Activated naive CD4-positive, alpha-beta T cell (primary cell): ENCODE measurements at places on chromosomes 16 and 17.

DNA sequence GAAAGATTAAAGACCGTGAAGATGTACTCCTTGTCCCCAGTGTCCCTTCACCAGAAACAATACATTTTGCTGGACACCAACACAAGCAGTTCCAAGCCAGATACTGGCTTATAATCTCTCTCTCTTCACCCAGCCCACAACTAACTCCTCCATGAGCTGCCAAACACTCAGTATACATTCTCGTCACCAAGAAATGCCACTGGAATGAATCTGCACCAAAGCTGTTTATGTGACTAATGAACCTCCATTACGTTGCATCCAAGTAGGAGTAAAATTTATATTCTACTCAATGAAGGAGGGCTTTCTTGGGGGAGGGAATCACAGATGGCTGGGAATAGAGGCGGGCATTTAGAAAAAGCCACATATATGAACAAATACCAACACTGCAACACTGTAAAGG, 20.9 kb upstream of the SOX9 start:
- DNase-seq, result no peak

DNA sequence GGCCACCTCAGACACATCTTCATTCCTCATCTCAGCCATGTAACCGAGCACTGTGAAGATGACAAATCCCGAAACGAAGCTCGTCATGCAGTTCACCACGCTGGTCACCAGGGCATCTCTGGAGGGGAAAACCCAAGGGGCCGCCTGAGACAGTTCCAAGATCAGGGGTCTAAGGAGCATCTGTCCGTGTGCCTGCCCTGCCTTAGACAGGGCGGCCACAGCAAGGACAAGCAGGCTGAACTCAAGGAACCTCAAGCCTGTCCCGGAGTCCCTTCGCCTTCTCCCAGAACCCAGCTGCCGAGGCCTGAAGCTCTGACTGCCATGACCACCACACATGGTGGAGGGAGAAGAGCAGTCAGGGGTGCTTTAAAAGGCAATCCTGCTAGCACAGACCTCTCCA, 22.7 kb downstream of the SLC6A4 start:
- DNase-seq, result no peak

DNA sequence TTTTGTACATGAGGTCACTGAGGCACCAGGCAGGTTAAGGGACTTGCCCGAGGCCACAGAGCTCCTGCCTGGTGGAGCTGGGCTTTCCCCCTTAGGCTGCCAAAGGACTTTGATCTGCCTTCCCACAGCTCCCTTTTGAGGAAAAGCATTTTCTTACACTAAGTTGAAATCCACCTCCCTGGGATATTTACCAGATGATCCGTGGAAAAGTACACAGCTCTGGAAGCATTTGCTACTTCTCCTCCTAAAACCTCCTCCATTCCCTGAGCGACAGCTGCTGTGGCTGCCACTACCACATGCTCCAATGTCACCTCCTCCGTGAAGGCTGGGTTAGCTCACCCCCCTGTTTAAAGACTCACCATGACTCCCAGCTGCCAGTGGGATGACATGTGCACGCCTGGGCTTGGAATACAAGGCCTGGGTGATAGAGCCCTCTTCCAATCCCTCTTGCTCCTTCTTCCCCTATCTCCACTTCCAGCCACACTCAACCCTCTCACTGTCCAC, 1.2 kb upstream of the MPRIP start:
- DNase-seq, result no peak

DNA sequence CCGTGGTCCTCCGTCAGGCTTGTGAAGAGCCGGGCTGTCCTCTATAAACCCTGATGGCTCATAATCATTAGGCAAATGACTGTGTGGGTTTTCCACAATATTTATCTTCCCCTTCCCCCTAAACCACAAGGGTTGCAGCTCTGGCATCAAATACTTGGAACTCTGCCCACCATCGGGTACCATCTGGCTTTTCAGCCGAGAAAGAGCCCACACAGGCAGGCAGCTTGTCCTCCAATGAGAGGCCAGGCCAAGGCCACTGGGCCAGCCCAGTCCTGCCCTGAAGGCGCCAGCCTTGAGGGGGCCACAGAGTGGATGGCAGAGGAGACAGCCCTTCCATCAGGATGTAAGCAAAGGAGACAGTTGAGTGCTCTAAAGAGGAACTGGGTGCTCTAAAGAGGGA, 31.8 kb upstream of the NAT9 start:
- DNase-seq, result no peak

DNA sequence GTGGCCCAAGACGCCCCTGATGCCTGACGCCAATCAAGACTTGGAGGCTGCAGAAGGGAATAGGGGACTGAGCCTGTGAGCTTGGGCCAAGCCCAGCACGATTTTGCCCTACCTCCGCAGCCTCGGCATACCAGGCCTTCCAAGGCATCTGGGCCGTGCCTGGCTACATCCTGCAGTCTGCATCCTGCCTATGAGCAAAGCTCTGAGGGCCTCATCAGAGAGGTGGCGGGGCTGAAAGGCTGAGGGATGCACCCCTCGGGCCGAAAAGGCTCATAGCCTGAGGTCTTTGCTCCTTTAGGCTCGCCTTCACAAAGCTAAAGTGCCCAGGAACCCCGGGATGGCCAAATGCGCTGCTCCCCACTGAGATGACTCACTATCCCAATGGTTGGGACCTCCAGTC, 2.5 kb downstream of the SEZ6 start:
- DNase-seq, result no peak

DNA sequence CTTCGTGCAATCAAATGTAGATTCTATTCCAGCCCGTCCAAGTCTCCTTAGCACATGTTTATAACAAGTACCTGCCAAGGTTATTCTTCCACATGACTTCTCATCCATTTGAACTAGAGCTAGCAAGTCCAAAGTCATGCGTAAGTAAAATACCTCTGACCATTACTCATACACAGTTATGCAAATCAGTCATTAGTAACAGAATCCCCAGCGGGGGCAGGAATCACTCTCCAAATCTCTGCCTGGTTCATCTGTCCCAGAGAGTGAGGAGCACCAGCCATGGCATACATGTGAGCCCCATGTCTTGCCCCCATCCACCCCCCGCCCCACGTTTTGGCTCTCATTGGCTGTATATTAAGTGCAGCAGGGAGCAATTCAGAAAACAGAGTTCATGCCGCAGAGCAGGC, 27.7 kb downstream of the SRL start:
- DNase-seq, result no peak

- peak; percentile 75 for DNase-seq
Observed at GRCh38 chr16:57648581-57649442, 19.3 kb upstream of the ADGRG3 start.

DNA sequence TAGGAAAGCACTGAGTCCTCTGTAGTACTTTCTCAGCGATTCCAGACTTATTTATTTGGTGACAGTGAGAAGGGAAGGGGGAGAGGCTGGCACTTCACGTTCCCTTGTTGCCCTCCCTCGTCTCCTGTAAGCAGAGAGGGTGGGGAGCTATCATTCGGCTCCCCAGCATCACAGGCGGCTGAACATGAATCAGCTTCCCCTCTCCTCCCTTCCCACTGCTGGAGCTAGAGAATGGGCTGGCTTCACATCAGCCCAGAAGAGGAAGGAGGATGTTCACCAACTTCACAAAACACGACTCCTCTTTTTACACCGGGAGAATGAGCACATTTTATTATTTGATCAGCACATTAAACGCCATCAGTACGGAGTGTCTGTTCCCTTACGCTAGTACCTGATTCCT, 6.7 kb upstream of the CMIP start:
- DNase-seq, result no peak

DNA sequence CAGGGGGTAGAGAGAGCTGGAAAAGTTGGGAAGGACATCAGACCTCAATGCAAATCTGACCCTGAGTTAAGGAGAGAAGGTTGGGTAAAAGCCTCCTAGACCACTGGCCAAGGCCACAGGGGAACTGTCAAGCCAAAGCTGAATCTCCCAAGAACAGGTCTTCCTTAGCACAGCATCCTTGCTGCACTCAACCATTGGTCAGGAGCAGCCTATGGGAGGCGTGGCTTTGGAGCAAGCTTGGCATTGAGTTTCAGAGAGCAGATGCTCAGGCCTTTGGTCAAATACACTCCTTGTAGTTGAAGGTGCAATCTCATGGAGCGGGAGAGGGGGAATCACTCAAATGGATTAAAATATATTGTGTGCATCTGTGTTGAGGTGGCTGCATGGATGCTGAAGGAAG, 21.8 kb downstream of the SOX9 start:
- no peak for DNase-seq

GRCh38 chr16:66391726-66392670, 25.5 kb downstream of the CDH5 start:
- DNase-seq, result no peak

DNA sequence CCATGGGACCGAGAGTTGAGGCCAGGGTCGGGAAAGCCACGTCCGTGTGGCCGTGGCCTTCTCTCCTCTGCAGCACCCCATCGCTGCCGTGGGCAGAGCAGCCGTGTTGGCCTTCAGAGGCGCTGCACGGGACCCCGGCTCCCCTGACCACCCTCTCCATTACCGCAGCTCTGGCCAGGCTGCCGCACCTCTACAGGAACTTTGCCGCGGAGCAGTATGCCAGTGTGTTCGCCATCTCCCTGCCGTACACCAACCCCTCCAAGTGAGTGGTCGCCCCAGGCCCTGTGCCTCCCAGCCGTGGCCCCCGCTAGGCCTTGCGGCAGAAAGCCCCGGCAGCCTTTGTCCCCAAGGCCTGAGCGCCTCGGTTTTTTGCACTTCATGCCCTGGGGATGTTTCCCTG, 27.8 kb downstream of the TSC2 start:
- no peak for DNase-seq

GRCh38 chr17:48068491-48068961, 20.4 kb downstream of the NFE2L1 start:
- no peak for DNase-seq

- peak; percentile 70 for DNase-seq
Observed at GRCh38 chr16:66604376-66605176, at the start of gene CMTM3. Gene CMTM3, plus strand, starts transcription at chr16:66604704. Its CDS starts 102 bp downstream, at chr16:66604806.

DNA sequence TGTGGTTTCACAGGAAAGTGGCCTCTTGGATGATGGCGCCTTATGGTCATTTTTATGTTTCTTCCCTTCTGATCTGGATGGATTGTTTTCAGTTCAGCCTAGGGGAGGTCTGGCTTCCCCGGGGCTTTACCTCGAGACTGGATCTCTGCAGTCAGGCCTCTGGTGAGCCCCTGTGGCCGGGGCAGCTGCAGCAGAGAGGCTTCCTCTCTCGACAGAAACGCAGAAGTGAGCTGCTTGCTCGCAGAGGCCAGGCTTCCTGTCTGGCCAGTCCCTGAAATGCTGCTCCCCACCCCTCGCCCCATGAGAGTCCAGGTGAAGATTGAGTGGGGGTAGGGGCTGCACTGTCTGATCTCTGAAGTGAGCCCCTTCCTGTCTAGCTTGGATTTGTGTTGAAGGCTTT, 44.0 kb downstream of the PLCG2 start:
- no peak for DNase-seq

- no peak for DNase-seq
Observed at GRCh38 chr17:38424297-38424972, 3.8 kb upstream of the ARHGAP23 start.

- no peak for DNase-seq
Observed at GRCh38 chr16:57977418-57978069, 6.6 kb upstream of the CNGB1 start.

DNA sequence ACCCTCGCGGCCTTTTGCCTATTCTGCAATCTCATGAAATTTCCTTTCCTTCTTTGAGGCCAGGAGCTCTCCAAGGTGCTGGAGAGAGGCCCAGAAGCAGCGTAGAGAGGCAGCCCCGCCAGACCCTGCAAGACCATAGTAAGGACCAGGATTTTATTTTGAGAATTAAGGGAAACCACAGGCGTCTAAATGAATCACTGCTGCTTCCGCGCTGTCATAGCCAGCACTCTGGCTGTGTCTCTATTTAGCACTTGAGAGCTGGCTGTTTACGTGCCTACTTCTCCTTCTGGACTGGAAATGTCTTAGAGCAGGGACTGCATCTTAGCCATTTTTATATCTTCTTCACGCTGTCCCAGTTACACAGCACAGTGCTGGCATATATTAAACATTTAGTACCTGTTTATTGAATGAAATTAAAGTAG, 37.6 kb upstream of the PIRT start:
- DNase-seq, result no peak

DNA sequence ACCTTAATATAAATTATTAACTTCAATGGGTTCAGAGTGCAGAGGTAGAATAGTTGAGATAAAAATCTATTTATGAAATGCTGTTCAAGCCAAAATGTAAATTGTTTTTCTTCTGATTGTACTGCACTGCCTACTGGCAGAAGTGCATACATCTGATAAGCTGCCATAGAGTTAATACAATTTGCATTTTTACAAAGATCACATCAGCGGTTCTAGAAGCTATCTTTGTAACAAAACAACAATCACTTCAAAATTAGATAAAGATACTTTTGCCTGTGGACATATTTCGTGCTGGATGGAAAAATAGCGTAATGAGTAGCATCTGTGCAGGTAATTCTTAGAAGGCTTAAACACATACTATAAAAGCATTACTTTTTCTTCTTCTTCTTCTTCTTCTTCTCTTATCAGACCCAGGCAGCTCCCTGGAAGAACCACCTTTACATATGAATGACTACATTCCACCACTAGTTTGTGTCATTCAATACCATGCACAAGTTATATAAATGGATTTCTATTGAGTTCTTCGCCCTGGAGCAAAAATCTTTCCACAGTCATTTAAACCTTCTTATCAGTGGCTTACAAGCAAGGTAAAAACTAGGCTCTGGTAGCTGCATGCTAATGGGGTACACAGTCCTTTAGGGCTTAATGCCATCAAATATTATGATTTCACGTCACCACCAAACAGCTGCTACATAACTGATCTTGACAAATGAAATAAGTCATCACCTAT, 47.0 kb downstream of the SYNRG start:
- no peak for DNase-seq

- peak; percentile 73 for DNase-seq
Observed at GRCh38 chr16:57447186-57447962, at the start of the genes CIAPIN1 and COQ9. Gene CIAPIN1, minus strand, starts transcription at chr16:57447385. Its CDS starts 6,457 bp downstream, at chr16:57440928. Gene COQ9, plus strand, starts transcription at chr16:57447479. Its CDS starts 27 bp downstream, at chr16:57447506.

DNA sequence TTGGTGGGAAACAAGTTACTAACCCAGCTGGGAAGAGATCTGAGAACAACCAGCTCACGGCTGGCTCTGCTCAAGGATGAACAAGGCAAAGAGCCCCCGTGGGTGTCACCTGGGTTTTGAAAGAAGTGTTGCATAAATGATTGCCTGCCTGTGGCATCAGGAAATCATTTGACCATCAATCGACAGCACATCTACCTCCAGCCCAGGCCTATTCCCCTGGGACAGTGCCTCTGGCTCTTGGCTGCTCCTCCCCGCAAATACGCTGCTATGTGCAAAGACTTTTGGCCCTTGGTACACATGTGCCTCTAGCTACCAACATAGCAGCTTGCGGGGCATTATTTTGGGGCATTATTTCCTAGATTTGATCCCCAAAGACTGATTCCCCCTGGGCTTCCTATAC, 39.4 kb upstream of the SMPD3 start:
- DNase-seq, result no peak
